CD8-positive, alpha-beta memory T cell (primary cell): ENCODE measurements at places on chromosomes 12 and 14. TPM values are rescaled to one million over a fixed set of nuclear protein-coding genes. Genes with fewer than 3 reads are reported as not detected.

The ESRRB gene
- polyA plus RNA-seq, result not detected

The CLEC14A gene
- not detected for polyA plus RNA-seq

DNA sequence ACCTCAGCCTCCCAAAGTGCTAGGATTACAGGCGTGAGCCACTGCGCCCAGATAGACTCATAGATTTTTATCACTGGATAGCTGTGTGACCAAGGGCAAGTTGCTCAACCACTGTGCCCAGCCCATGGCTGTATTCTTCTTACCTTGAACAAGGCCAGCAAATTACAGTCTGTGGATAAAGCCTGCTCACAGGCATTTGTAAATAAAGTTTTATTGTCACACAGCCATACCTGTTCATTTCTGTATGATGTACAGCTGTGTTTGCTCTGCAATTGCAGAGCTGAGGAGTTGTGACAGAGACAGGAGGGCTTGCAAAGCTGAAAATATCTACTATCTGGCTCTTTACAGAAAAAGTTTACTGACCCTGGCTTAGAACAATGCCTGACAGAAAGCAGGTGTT, 35.2 kb upstream of the LHX5 start:
- DNase-seq, result no peak

- DNase-seq, result no peak
Observed at GRCh38 chr12:49792181-49792970, 35.8 kb downstream of the NCKAP5L start.

GRCh38 chr12:26857465-26858176, 24.6 kb upstream of the ITPR2 start:
- no peak for DNase-seq

DNA sequence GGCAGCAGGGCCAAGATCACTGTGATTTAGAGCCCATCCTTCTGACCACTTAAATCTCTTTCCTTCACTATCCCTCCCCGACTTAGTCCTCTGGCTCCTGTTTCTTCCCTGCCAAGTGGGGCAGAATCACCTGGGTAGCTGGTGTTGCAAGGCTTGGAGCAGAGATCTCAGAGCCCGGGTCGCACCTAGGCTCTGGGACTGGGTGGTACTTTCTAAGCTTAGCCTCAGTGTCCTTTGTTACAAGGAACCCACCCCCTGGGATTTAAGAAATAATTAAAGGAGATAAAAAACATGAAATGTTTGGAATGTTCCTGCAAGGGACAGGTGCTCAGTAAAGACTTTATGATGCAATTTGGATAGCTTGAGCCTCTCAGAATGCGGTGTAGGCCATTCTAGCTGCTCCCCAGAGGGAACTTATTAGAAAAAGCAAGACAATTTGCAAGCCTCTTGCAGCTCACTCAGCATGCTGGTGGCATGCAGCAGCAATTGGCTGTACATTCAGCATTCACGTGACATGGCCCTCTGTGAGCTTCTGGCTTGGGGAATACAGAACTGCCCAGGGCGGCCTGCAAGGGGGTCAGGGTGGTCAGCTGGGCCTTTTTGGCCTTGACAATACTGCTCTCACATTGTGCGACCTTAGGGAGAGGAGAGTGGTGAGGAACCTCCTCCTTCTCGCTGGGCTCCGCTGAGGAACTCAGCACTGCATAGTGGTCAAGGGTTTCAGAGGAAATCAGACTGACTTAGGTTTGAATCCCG, 16.8 kb downstream of the C14orf132 start:
- DNase-seq, result no peak

DNA sequence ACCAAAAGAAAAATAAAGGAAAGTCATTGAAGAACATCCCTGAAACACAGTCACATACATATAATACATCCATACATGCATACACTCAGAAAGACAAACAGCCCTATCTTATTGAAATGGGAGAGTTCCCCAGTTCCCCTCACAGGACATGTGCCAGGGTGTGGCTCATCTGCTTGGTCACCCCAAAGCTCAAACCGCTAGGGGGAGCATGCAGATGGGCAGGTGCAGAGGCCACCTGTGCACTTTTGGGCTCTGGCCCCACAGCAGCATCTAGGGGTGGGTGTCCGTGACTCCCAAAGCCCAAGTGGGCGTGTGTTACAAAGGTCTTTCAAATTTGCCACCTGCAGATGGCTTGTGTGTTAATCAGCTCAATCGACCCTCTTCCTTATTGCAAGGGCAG, 75.2 kb downstream of the CMAS start:
- no peak for DNase-seq
